ENCODE measurements at places on chromosomes 5 and 9.

GRCh38 chr5:147387109-147387508 lies 122.8 kb downstream of the DPYSL3 start:
- no peak for DNase-seq

GRCh38 chr9:125659954-125660353 lies 47.1 kb downstream of the MAPKAP1 start:
- no peak for DNase-seq

DNA sequence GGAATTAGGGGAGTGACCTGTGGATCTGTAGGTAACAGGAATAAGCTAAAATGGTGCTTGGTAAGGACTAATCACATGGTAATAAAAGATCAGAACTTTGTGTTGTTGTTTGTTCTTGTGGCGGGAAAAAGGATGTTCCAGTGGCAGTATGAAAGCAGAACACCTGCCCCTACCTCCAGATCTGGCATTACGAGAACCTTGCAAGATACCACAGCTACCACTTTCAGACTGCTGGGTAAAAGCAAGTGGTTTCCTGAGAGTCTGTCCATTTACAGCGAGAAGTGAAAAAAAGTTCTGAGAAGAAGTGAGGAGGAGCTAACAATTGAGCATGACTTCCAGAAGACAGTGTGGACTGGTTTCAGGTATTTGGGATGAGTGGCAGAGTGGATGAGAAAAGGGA lies 252.5 kb downstream of the TLE4 start:
- no peak for DNase-seq

DNA sequence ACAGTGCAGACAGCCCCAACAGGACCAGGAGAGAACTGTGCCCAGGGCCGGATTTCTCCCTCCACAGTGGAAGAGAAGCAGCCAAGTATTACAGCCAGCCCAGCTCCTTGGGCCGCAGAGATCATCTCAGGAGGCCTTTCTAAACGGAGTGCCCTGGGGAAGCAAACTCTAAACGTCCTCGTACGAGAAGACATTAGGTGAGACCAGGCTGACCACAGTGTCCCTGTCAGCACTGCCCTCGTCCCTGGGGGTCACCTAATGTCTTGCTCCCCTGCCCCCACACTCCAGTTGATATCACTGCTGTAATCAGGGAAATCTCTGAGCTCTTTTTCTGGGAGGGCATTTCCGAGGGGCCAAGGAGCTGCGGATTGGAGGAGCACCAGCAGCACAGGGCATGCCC lies 6.5 kb downstream of the QRFP start:
- no peak for DNase-seq

DNA sequence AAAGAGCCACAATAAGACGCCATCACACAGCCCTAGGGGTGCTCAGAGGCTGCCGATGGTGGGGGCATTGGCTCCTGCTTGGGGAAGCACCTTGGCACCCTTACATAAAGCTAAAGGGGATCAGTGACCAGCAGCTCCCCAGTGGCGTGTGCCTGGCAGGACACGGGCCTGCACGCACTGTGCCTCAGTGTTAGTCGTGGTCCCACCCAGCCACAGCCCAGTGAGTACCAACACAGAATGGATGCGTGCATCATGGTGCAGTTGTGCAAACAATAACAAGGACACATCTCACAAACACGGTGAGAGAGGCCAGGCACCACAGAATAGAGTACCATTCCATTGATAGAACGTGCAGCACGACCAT lies 103.2 kb downstream of the WNK2 start:
- no peak for DNase-seq

- no peak for DNase-seq
Measured at GRCh38 chr9:68697851-68698250, 7.2 kb upstream of the PIP5K1B start.

DNA sequence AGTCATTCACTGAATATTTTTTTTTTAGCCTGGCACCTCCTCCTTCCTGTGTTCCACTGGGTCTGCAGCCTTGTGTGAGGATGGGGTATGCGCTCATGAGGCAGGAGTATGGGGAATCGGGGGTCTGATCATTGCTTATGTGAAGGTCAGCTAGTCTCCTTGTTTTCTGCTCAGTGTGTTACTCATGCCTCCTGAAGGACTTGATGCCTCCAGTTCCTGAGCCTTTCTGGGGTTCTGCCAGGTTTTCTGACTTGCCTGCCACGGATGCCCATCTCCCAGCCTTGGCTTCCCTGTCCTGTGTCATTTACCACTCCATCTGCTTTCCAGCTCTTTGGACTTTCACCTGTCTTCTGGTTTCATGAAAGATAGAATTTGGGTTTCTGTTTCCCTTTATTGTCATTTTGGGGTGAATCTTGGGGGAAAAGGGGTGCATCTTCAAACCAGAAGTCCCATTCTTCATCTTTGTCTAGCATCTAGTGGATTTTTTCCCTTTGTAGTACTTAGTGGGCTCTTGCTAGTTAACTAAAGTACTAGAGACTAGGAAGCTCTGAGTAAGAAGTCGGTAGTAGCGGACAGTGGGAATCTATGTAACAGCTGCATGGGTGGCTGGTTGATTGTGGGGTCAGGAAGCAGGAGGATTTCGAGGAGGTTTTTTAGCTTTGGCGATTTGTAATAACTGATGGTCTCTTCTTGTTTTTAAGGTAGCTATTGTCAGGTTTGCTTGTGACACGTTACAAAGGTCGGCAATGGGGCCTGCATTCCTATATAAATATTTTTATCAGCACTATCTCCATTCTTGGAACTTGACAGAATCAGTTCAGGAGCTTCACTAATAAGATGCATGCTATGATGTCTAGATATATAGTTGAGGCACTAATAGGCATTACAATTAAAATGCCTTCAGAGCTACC lies 8.2 kb downstream of the OTULIN start:
- no peak for DNase-seq

- DNase-seq, result peak; percentile 83
Measured at GRCh38 chr9:112074250-112075008, 100.7 kb downstream of the SUSD1 start.

DNA sequence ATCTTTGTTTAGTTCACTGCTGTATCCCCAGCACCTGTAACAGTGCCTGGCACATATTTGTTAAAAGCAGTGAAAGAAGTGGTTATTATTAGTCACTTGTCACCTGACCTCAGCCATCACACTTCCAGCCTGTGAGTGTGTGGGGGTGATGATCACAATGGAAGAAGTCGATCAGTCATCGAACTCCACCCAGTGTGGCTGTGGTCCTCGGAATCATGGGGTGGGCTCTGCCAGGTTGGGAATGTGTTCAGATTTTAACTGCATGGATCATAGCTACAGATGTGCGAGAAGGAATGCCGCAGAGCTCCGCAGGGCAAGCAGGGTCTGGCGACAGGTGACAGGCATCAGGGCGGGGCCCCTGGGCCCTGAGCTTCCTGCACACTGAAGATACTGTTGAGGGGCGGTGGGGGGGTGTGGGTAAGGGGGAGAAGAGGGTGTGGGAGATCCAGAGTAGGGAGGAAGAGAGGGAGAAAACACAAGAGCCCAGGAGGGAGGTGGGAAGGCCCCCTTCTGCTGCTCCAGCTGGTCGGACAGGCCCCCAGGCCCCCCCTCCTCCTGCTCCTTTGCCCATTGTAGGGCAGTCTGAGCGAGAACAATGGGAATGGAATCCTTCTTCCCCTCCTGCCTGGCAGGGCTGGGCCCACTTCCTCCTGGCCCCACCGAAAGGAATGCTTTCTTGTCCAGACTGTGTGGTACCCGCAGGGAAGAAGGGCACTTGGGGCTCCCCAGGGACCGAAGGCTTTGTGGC lies 89.6 kb downstream of the SPRY4 start:
- DNase-seq, result no peak

- DNase-seq, result peak; percentile 18
Measured at GRCh38 chr5:15452030-15452429, 48.0 kb upstream of the FBXL7 start.

DNA sequence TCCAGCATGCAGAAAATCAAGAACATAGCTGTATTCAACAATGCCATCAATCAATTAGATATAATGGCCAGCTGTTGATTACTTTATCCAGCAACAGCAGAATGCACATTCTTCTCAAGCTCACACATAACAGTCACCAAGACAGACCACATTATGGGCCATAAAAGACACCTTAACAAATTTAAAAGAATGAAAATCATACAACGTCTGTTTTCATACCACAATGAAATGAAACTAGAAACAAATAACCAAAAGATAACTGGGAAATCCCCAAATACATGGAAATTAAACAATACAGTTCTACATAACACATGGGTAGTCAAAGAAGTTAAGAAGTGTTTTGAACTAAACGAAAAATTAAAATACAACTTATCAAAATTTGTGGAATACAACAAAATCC lies 130.9 kb upstream of the GNA14 start:
- DNase-seq, result no peak

DNA sequence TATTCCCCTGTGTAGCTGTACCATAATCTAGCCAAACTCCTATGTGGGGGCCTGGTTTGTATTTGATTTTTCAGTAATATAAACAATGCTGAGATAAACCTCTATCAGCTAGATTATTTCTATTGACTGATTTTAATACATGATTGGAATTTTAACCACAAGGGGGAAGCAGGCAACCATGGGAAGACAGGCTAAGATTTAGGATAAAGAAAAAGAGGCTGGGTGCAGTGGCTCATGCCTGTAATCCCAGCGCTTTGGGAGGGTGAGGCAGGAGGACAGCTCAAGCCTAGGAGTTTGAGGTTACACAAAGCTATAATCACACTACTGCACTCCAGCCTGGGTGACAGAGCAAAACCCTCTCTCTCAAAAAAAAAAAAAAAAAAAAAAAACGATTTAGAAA lies 18.1 kb upstream of the GPX3 start:
- DNase-seq, result no peak

DNA sequence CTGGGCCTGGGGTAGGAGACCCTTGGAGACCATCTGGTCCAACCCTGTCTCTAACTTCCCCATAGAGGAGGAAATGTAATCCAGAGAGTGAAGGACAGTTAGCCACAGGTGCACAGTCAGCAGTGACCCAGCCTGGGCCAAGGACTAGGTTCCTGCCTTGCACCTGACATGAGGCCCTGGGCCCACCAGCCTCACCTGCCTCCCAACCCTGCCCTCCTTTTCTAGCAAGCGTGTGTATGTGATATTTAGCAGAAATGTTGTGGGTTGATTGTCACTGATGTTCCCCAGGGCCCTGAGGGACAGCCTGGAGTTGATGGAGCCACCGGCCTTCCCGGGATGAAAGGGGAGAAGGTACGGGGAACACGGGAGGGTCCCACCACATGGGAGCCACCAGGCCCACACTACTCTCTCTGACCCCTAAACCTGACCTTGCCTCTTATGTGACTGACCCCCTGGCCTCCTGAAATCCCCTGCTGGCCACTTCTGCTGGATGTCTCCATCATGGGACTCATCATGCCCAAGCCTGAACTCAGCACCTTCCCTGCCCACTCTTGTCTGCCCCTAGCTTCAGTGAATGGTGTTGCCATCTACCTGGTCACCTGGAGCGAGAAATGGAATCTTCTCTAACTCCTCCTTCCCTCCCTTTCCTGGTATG lies 79.2 kb upstream of the TGFBR1 start:
- DNase-seq, result no peak

- no peak for DNase-seq
Measured at GRCh38 chr5:79263290-79263689, 27.4 kb downstream of the JMY start.

DNA sequence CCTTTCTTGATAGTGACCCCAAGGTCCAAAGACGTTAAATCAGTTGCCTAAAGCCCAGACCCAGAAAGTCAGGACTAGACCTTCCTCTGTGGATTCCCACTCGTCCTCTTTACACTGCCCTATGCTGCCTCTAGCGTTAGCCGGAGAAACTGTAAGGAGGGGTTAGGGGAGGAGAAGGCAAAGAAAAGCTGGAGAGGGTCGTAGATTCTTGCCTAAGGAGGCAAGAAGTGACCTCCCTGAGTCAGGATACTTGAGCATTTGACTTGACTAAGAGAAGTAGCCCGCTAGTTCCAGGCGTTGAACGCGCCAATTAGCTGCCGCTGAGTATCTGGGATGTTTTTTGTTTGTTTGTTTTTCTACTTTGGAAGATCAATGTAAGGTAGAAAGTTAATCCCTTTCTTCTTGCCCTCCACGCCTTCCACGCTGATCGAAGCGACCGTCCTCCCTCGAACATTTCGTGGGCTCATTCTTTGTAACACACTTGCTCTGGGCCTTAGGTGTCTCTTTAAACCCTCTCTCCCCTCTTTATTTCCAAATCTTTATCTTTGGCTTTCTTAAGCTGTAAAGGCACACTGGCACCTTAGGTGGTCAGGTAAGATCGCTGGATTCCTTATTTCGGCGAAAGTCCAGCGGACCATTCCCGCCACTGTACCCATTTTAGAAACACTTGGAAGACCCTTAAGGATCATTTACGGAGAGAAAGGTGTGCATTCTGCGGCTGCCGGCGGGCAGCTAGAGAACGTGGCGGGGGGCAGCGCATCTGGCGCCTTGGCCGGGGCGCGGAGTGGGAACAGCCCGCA lies 5.1 kb upstream of the RGMB start:
- no peak for DNase-seq

- DNase-seq, result no peak
Measured at GRCh38 chr5:146653560-146653959, 137.6 kb upstream of the GPR151 start.

- DNase-seq, result no peak
Measured at GRCh38 chr9:137114220-137114612, 317 bp downstream of the DPP7 start.

- no peak for DNase-seq
Measured at GRCh38 chr9:91812191-91812590, 137.8 kb downstream of the ROR2 start.

GRCh38 chr5:95808686-95809413 lies 13.7 kb downstream of the GLRX start:
- DNase-seq, result no peak

GRCh38 chr9:14749741-14750211 lies 27.2 kb upstream of the CER1 start:
- no peak for DNase-seq

DNA sequence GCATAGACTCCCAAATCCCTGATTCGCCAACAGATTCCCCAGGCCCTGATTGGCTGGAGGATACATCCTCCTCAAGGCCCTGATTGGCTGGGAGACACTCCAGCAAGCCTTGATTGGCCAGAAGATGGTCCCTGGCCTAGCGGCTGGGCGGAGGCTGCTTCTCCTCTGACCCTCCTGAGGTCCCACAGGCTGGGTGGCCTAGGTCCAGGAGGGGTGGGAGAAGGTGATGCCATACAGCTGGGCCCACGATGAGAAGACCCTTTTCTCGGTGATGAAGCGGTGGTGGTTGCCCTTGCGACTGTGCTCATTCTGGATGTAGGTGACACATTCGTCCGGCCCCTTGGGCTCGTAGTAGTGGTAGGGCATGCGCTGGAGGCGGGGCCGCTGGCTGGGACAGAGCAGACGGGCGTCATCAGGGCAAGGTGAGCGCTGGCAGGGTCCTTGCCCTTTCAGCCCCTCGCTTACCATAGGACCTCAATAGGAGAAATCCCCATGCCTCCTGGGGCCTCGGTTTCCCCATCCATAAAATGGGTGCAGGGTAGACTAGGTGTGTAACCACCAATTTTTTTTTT lies 9.0 kb upstream of the AK1 start:
- DNase-seq, result no peak
